ENCODE measurements at places on chromosomes 12 and 14.

DNA sequence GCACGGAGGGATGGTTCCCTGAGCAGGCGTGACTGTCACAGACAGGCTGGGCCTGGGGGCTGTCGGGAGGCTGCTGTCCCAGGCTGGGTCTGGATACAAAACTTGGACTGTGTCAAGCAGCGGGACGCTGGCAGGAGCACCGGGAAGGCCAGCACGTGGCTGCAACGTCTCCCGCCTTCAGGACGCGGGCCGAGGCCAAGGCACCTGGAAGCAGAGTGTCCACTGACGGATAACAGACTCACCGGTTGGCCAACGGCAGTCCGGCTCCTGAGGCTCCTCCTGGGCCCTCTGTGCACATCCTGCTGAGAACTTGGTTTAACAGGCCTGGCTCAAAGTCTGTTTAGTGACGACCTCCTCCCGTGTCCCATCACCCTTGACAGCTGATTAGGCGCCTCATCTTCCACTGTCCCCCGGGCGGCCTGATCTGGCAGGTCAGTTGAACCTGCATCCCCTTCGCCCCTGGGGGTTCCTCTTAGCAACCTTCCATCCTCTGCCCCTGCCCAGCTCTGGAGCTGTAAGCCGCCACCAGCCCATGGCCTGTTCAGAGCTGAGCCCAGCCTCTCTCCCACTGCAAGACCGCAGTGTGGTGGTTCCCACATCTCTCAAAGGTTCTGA, 2.5 kb downstream of the XRCC3 start:
- DNase-seq, result no peak

- DNase-seq, result no peak
Observed at GRCh38 chr12:66115071-66115600, 15.4 kb downstream of the LLPH start.

DNA sequence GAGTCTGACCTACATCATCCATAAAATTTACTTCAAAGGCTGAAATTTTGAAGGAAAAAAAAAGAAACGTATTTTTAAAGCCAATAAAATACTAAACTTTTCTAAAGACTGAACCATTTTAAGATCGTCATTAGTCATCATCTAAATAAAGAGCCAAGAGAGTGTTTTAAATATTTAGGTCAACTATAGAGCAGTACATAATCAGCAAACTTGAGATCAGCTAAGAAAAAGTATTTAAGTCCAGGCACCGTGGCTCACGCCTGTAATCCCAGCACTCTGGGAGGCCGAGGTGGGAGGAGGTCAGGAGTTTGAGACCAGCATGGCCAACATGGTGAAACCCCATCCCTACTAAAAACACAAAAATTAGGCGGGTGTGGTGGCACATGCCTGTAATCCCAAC, 35.5 kb downstream of the HECTD1 start:
- no peak for DNase-seq

DNA sequence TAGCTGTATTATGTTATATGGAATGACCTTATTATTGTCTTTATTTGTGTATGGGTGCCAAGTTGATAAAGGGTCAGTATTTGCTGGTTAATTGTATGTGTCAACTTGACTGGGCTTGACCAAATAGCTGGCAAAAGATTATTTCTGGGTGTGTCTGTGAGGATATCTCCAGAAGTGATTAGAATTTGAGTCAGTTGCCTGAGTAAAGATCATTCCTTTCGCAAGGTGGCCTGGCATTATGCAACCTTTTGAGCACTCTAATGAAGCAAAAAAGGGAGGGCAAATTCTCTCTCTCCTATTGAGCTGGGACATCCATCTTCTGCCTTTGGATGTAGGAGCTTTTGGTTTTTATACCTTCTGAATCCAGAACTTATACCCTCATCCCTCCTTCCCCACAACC, 82.2 kb downstream of the ATXN7L3B start:
- no peak for DNase-seq

DNA sequence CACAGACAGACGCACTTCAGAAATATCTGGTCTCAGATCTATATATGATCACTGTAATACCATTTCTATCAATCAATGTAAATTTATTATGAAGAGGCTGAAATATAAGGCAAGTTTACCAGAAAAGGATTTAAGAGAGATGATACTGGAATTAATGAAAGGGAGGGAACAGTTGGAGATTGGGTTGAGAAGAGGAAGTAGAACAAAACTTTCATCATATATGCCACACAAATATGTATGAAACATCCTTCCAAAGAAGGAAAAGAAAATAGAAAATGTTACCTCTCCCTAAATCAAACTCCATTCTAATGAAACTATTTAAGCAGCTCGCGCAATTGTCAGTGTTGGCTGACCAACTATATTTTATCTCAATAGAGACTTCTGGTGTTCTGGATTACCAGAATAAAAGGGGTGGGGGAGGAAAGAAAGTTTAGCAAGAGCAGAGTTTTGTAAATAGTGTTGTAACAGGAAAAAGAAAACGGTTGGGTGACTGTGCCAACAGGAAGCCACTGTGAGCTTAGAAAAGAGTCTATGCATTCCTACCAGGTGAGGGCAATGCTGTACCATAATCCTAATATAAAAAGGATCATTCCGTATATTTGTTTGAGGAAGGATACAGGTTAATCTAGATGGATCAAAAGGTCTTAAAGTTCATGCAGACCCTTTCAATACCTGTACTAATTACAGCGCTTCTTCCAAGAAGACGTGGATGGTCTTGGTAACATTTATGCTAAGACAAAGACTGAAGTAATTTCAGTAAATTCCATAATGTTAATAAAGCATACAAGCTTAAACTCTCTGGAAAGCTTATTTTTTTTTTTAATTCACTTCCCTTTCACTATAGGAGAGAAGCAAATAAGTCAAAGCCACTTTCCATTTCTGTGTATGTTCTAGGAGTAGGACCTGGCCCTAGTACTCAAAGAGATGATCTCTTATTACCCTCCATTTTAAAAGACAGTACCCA, 14.5 kb upstream of the LLPH start:
- DNase-seq, result no peak

DNA sequence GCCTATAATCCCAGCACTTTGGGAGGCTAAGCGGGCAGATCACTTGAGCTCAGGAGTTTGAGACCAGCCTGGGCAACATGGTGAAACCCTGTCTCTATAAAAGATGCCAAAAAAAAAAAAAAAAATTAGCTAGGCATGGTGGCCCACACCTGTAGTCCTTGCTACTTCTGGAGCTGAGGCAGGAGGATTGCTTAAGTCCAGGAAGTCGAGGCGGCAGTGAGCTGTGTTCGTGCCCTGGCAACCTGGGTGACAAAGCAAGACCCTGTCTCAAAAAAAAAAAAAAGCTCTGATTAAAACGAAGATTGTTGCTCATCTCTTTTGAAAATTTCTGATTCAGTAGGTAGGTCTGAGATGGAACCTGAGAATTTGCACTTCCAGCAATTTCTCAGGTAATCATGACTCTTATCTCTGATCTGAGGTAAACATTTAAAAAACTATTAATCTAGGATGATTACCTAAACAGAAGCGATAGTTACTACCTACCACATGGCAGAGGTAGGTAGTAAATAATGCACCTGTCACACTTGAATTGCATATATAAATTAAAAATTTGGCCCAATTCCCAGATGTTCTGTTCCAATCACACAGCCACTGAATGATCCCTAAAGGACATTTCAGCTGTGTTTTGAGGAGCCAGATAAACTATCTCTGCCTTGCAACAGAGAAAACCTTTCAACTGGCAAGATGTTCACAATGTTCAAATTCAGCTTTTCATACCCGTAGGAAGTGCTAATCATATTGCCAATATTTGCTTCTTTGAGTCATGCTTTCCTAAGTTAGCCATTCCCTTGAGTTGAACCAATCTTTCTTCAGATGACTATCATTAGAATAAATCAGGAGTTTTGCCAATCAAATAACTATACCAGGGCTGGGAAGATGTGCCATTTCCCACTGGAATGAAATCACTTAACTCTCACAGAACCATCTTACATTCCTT, 4.2 kb upstream of the TEP1 start:
- DNase-seq, result no peak

- DNase-seq, result no peak
Observed at GRCh38 chr12:92436856-92437255, 265.9 kb upstream of the PLEKHG7 start.

DNA sequence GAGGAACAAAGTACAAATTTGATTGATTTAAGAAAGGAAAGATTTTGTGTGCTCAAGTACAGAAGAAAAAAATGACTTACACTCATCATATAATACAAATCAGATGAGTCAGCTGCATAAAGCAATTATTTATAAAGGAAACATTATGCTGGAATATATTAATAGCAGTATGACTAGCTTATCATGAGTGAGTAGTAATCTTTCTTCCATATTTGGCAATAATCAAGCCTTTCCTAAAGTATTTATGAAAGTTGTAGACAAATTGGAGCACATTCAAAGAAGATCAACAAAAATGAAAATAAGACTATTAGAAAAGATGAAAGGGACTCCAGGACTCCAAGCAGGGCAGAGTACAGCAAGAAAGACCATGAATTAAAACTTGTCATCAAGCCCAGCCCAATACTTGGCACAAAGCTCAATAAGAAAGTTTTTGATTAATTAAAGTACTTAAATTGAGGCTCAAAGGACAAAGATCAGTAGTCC, 32.8 kb downstream of the CCER1 start:
- no peak for DNase-seq

- DNase-seq, result peak; percentile 87
Observed at GRCh38 chr14:100108042-100108825, 43.0 kb downstream of the EVL start.

- DNase-seq, result no peak
Observed at GRCh38 chr12:9794484-9795093, 32.7 kb upstream of the KLRF1 start.

DNA sequence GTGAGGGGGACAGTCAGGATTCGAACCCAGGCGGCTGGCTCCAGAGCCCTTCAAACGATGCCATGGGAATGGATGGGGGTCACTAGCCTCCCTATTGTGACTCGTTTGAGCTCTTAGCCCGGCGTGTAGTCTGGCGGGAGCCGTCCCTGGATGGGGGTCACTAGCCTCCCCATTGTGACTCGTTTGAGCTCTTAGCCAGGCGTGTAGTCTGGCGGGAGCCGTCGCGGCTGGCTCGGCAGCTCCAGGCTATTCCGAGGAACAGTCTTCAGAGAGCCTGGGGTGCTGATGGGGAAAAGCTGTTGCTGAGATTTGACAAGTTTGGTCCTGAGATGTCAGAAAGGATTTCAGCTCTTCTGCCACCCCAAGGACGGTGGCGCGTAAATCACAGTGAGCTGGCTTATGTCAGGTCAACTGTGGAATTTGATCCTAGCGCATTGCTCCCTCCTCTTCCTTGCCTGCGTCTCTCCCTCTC, 58.3 kb downstream of the CALM1 start:
- no peak for DNase-seq

DNA sequence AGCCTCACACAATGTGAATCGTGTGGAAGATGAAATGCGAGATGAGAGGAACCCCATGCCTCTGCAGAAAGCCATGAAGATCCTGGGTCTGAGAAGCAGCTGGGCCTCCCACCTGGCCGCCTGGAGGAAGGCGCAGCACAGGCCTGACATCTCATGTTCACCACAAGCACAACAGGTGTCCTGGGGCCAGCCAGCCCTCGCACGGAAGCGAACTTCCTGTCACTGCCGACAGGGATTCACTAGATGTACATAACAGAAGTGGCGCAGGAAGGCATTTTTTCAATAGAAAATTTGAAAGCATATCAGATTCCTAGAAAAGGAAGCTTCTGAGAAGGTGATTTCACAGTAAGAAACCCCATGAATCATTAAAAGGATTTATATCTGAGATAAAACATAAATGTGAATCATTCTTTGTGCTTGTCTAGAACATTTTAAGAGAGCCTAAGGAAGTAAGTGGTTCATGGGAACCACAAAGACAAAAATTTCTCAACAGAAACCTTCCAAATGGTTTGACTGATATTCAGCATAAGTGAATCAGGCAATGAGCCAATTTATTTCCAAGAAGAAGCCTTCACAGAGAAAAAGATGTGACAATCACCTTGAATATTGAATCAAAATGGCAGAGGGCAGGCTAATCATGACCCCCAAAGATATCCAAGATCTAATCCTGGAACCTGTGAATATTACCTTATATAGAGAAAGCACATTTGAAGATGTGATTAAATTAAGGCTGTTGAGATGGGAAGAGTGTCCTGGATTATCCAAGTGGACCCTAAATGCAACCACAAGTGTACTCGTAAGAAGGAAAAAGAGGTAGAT, 311.9 kb downstream of the DUSP6 start:
- DNase-seq, result peak; percentile 44

- no peak for DNase-seq
Observed at GRCh38 chr12:52582486-52582885, 8.8 kb upstream of the KRT74 start.

DNA sequence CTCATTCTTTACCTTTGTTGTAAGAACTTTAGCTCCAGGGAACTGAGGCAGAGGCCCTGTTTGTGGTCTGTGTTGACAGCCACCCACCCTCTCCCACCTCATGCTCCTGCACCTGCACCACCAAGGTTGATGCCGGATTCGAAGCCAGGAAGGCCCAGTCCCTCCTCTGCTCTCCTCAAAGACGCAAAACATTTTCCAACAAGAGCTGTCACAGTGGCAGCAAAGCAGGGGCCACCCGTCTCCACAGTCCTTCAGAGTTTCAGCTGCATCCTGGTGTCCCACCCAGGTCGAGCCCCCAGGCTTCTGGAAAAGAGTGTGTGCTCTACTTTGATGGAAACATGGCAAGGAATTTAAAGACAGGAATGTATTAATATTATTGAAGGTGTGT, 37.4 kb downstream of the MMAB start:
- no peak for DNase-seq

- DNase-seq, result no peak
Observed at GRCh38 chr12:120327593-120327992, at the start of gene PLA2G1B. Gene PLA2G1B, minus strand, starts transcription at chr12:120327779. Its CDS starts 26 bp downstream, at chr12:120327753.

- DNase-seq, result no peak
Observed at GRCh38 chr14:81767266-81767995, 233.8 kb upstream of the SEL1L start.

- DNase-seq, result no peak
Observed at GRCh38 chr14:61466249-61466904, 145.0 kb downstream of the PRKCH start.

- DNase-seq, result no peak
Observed at GRCh38 chr12:47346251-47347019, 266.7 kb upstream of the AMIGO2 start.

DNA sequence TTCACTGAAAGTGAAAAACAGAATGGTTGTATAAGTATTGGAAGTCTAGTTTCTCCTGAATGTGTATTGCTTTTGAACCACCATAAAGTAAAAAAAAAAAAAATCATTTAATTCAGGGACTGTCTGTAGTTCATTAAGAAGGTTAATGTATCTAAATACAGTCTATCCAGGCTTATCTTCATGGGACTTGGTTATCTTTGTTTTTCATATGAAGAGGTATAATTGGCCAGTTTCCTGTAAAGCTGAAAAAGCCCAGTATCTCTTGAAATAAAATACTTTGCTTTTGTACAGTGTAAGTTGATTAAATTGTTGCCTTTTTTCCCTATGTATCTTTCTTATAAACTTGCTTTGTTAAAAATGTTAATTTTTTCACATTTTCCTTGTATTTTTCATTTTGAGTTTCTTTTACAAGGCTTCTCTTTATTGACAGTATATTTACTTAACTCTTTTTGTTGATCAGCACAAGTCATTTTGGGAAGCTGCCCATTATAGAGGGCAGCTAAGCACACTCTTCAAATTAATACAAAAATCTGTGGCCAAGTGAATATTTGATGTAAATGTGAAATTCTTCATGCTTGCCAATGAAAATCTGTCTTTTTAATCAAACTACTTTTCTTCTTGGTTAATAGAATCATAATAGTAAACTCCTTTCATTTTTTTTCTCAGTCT, 156.0 kb downstream of the TMTC3 start:
- DNase-seq, result no peak
